ENCODE measurements at places on chromosomes 13 and 19.

DNA sequence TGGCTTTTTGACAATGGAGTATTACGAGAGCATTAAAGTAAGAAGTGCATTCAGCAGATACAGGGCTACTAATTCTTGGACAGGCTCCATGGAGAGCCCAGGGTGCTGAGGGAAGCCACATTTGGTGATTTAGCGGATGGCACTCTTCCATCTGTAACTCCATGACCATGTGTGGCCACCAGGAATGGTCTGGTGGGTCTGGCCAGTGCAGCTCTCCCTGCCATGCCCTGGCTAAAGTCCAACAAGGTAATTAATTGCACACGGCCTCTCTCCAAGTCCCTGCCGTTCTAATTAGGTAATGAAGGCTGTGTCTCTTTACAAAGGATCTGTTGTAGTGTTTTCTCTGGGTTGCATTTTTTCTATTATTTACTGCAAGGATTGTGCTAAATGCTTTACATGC lies 4.3 kb upstream of the ZFR2 start:
- no peak for DNase-seq

- no peak for DNase-seq
Measured at GRCh38 chr13:29474991-29475390, 120.5 kb downstream of the SLC7A1 start.

DNA sequence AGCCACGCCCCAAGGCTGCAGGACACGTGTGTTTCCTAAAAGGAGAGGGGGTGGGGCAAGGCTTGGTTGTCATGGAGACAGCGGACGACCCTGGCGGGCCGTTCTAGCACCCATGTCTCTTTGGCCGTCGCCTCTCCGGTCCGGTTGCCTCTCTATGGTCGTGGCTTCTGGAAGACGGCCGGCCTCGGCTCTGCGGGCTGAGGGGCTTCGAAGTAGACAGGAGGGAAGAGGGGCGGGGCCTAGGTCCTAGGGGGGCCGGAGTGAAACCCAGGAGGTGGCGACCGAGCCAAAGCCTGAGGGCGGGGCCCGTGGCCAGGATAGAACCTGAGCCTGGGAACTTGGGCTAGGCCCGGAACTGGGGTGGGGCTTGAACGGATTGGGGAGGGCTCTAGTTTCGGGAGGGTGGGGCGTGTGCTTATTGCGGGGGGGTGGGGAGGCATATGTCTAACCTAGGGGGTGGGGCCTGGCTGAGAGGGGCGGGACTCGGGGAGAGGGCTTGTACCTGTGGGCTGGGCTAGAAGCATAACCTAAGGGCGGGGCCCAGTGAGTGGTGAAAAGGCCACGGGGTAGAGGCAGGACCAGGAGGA lies 750 bp upstream of the SLC27A1 start:
- DNase-seq = peak; percentile 79

DNA sequence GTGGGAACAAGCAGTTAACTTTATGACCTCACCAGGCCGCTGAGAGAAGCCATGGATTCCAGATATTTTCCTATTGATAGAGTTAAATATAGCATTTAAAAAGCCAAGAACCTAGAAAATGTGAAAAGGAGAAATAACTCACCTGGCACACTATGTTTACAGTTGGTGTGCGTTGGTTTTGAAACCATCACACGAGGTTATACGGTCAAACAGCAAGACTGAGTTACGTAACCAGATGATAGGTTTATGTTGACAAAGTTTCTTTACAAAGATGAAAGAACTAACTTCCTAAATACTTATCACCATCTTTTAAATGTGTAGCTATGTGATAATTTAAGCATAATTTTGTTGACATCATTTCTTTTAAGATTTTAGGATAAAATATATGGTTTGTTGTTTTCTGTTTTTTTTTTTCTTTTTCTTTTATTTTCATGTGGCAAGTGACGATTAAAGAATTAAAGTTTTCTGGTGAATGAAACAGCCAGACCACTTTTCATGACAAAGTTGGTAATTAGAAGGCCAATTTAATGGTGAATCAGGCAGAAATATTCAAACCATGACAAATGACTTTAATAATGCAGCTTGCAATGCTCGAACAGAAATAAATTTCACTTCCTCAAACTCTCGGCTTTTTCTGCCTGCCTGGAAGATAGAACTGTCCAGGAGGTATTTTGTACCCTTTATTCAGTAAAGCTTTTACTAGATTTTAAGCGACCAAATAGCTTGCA lies 339.1 kb upstream of the OBI1 start:
- no peak for DNase-seq

DNA sequence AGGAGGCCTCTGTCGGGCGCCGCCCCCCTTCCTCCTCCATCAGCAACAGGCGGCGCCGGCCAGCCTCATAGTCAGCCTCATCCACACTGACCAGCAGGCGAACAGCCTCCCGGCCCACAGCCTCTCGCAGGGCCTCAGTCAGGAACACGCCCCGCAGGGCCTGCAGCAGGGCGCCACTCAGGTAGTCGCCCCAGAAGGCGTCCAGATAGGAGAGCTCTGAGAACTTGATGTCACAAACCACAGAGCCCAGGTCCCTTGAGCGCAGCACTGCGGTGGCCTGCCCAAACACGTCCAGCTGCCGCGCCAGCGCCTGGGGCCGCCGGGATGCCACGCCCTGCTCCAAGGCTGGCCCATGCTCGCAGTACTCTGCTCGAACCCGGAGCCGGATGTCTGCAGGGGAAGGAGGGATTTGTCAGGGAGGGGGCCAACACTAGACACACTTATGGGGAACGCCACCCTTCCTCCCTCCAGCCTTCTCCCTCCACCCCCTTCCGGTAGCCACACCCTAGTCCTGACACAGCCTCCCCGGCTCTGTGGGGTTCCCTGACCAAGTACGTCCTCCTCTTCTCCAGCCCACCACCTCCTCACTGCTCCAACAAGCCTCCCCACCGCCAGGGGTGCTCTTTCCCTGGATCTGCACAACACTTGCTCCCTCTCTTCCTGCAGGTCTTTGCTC lies 17.9 kb downstream of the DEDD2 start:
- peak; percentile 55 for DNase-seq

GRCh38 chr19:7897292-7897691 lies 6.4 kb upstream of the MAP2K7 start:
- DNase-seq = no peak

DNA sequence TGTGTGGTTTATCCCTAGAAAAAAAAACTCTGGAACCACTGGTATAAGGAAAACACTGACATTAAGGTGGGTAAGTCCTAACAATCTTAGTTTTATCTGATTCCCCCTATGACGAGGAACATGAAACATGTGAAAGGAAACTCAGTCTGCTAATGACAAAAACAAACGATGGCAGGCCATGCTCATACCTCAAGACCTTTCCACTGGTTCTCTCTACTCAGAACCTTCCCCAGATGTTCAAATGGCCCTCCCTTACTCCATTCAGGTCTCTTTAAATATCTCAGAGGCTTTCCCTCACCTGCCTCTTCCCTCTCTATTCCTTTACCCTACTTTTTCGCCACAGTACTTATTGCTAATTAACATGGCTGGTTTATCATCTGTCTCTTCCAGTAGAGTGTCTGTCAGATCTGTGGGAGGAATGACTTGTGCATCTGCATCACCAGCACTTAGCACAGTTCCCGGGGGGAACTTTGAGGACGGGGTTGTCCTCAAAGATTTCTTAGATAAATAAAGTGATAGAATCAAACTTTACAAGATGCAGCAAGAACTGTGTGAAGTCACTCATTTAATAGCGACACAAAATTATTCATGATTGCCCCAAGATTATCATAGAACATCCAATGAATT lies 1.5 kb downstream of the TUBGCP3 start:
- DNase-seq = no peak

GRCh38 chr13:63517371-63517770 lies 2101.7 kb upstream of the PCDH20 start:
- no peak for DNase-seq

- DNase-seq = no peak
Measured at GRCh38 chr13:21427741-21428140, 31.4 kb downstream of the ZDHHC20 start.

DNA sequence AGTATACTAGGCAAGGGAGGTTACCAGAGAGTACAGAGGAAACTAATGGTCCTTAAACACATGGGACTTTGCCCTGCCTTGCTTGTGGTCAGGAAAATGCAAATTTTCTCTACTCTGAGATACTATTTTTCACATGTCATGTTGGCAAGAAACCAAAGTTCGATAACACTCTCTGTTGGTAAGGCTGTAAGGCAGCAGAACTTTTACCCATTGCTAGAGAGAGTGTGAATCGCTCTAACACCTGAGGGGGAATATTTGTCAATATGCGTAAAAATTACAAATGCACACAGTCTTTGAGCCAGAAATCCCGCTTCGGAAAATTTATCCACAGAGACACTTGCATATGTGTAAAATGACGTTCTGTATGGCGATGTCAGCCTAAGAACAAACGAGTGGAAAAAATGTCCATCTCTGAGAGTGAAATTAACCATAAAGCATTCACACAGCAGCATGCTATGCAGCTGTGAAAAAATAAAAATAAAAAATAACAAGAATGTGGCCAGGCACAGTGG lies 9.5 kb upstream of the RFX1 start:
- no peak for DNase-seq

DNA sequence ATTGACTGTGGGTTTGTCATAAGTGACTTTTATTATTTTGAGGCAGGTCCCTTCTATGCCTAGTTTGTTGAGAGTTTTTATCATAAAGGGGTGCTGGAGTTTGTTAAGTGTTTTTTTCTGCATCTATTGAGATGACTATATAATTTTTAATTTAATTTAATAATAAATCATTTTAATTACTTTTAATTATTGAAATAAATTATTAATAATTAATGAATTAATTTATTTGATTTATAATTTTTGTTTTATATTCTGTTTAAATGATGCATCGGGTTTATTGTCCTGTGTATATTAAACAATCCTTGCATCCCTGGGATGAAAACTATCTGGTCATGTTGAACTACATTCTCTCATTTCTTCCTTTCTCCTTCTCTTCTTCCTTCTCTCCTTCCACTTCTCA lies 1352.2 kb upstream of the PRR20A start:
- no peak for DNase-seq

- DNase-seq = no peak
Measured at GRCh38 chr19:55519451-55520311, 17.3 kb downstream of the SBK2 start.

DNA sequence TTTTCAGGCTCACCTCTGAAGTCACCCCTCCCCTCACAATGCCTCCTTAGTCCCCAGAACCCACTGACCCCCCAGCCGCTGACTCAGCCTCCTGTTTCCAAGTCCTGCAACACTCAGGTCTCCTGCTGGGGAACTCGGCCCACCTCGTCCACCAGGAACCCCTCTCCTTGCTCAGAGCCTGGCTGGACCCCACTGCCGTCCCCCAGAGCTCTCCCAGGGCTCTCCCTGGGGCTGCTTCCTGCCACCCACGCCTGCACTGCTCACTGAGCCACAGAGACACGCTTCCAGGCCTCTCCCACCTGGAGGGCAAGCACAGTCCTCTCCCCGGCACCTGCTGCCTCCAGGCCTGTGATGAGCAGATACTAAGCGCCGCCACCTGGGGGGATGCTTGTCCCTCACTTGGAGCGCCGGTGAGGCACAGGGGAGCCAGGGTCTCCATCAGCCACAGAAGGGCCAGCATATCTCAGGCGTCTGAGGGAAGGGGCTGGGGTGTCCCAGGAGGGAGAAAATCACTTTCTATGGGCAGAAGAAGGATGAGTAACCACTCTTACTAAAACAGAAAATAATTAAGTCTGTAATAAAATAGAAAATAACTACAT lies 53.8 kb downstream of the KLF2 start:
- DNase-seq = no peak

DNA sequence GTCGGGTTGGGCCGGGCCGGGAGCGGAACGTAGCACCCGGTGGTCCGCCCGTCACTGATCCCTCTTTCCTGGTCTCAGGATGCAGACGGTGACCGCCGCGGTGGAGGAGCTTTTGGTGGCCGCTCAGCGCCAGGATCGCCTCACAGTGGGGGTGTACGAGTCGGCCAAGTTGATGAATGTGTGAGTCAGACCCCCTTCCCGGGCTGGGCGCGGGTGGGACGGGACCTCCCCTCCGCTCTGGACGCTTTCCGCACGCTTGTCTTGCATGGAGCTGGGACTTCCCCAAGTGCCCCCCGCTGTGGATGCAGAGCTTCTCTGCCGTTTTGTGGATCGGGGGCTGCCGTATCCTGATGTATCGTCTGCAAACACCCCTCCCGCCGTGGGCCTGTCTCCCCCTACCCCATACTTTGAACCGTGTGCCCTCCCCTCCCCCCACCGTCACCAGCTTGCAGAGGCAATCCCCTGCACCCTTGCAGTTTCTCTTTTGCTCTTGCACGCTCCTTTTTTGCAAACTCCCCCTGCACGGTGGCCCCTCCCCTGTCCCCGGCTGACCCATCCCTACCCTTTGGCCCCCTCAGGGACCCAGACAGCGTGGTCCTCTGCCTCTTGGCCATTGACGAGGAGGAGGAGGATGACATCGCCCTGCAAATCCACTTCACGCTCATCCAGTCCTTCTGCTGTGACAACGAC lies 669 bp downstream of the GADD45B start:
- no peak for DNase-seq

DNA sequence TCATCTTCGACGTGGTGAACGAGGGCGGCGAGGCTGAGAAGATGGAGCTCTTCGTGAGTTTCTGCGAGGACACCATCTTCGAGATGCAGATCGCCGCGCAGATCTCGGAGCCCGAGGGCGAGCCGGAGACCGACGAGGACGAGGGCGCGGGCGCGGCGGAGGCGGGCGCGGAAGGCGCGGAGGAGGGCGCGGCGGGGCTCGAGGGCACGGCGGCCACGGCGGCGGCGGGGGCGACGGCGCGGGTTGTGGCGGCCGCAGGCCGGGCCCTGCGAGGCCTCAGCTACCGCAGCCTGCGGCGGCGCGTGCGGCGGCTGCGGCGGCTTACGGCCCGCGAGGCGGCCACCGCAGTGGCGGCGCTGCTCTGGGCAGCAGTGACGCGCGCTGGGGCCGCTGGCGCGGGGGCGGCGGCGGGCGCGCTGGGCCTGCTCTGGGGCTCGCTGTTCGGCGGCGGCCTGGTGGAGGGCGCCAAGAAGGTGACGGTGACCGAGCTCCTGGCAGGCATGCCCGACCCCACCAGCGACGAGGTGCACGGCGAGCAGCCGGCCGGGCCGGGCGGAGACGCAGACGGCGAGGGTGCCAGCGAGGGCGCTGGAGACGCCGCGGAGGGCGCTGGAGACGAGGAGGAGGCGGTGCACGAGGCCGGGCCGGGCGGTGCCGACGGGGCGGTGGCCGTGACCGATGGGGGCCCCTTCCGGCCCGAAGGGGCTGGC lies 52.6 kb downstream of the MAP4K1 start:
- DNase-seq = no peak

GRCh38 chr19:27647423-27647822 lies 1565.5 kb downstream of the UQCRFS1 start:
- DNase-seq = no peak

GRCh38 chr19:7856109-7856591 lies 18.0 kb downstream of the PRR36 start:
- DNase-seq = no peak

GRCh38 chr13:59425211-59425741 lies 738.5 kb downstream of the DIAPH3 start:
- DNase-seq = peak; percentile 51

DNA sequence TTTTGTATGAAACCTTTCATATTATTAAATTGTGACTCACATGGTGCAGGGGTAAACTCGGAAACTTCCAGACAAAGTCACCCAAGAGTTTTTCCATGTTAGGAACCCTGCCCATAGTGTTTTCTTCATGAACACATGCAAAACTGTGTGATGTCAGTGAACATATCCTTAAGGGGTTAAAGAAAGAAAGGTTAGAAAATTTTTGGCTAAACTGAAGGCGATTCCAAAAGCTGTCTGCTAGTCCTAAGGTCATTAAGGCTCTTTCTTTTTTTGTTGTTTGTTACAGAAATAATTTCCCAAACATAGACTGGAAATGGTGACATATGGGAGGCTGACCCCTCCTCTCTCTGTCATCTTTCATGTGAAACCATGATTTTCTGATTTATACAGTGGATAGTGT lies 271.9 kb downstream of the DNAJC15 start:
- no peak for DNase-seq

- no peak for DNase-seq
Measured at GRCh38 chr13:77338961-77339401, 12.1 kb upstream of the MYCBP2 start.
